ENCODE measurements at places on chromosomes 11 and 22. TPM values are rescaled to one million over a fixed set of nuclear protein-coding genes. Genes with fewer than 3 reads are reported as not detected.

DNA sequence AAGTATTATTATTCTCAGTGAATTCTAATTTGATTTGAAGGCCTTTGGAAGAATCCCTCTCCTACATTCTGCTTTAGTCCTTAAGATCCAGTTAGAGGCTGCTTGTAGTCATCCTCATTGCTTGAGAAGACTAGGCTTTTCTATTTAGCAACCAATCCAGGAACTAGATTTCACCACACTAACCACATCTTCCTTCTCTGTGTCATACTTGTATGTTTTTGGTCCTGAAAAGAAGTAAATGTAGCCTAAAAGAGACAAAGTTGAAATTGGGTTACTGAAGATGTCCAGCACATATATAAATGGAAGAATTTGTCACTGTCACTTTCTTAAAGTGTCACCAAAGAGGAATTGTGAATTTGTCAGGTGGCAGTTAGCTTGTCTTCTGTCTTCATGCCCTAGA lies 46.6 kb upstream of the MMP7 start:
- no peak for DNase-seq
- no peak overlapping the region for H3K4me3 ChIP-seq
- H3K4me1 ChIP-seq: peaks cover 2% of the 10 kb centered on the region
- no peaks in the 10 kb centered on the region for H3K36me3 ChIP-seq
- H3K27me3 ChIP-seq: no peaks in the 10 kb centered on the region

GRCh38 chr11:91163619-91164451 lies 941.0 kb upstream of the CHORDC1 start:
- H3K27me3 ChIP-seq: no peaks in the 10 kb centered on the region
- DNase-seq: no peak
- no peaks in the 10 kb centered on the region for H3K36me3 ChIP-seq
- no peak overlapping the region for H3K27ac ChIP-seq

- H3K27ac ChIP-seq: peak overlapping the region; percentile 91
- peak overlapping the region; percentile 68 for H3K4me3 ChIP-seq
- peaks cover 7% of the 10 kb centered on the region for H3K27me3 ChIP-seq
- peaks cover 36% of the 10 kb centered on the region for H3K4me1 ChIP-seq
Observed at GRCh38 chr22:44026630-44027511, 2.8 kb downstream of the PARVB start.

DNA sequence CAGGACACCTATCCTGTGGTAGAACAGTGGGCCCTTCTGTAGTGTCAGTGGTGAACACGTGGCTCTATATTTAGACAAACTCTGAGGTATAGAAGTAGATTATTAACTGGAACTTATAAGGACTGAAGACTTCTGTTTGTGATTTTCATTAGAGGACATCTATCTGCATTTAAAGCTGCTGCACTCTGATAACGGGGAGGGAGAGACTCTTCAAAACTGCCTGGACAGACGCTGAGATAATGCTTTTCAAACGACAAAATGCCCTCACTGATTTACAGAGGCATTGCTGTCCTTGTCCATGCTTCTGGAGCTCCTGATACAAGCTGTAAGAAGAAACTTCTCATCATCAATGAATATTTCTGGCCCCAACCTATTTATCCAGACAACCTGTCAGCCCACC lies 425.2 kb downstream of the OPCML start:
- H3K36me3 ChIP-seq: no peaks in the 10 kb centered on the region
- no peaks in the 10 kb centered on the region for H3K4me1 ChIP-seq
- H3K27ac ChIP-seq: no peak overlapping the region

DNA sequence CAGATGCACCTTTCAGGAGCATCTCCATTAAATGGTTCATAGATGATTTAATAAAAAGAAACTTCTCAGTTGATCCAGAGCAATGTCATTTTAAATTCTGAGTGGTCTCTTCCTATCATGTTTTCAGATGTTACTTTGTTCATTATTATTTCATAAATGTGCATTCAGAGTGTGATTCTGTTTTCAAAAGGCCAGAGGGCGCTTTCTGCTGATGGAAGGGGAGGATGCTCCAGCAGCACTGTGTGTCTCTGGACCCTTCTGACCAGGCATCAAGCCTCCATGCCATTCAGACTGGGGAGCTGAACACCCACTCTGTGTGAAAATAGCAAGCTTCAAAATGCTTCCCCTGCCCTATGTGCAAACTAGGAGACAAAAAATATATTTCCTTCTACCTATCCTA lies 23.9 kb upstream of the CRTAM start:
- H3K4me3 ChIP-seq: no peak overlapping the region
- no peaks in the 10 kb centered on the region for H3K36me3 ChIP-seq
- no peaks in the 10 kb centered on the region for H3K27me3 ChIP-seq
- DNase-seq: no peak
- no peak overlapping the region for H3K27ac ChIP-seq

Gene CSNK2A3
- 2.2 TPM for total RNA-seq

Data from suprapubic skin (tissue), 4 donors.